A172 (cell line): ENCODE measurements at places on chromosomes 6 and 20. TPM values are rescaled to one million over a fixed set of nuclear protein-coding genes. Genes with fewer than 3 reads are reported as not detected.
A peak's percentile ranks its signal among the peaks of the same experiment; 100 is the strongest.

- DNase-seq, result peak; percentile 32
Observed at GRCh38 chr6:34391786-34392496, 528 bp downstream of the NUDT3 start.

- no peak for DNase-seq
Observed at GRCh38 chr6:107144666-107145065, 29.4 kb upstream of the BEND3 start.

DNA sequence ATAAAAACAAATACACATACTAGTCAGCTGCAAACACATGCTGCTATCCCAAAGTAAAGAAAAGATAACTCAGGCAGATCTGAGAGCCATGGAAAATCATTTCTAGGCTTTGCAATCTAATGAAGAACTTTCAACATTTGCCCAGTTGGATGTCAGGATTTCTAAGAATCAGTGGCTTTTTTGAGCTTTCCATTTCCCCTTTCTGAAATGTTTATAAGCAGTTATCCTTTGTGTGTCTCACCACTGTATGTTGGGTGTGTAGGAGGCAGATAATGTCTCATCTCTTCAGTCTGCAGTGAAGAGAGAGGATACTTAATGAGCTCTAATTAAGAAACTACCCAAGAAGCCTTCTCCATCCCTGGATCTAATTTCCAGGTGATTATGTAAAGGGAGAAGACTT, 43.6 kb downstream of the RGS17 start:
- no peak for DNase-seq

DNA sequence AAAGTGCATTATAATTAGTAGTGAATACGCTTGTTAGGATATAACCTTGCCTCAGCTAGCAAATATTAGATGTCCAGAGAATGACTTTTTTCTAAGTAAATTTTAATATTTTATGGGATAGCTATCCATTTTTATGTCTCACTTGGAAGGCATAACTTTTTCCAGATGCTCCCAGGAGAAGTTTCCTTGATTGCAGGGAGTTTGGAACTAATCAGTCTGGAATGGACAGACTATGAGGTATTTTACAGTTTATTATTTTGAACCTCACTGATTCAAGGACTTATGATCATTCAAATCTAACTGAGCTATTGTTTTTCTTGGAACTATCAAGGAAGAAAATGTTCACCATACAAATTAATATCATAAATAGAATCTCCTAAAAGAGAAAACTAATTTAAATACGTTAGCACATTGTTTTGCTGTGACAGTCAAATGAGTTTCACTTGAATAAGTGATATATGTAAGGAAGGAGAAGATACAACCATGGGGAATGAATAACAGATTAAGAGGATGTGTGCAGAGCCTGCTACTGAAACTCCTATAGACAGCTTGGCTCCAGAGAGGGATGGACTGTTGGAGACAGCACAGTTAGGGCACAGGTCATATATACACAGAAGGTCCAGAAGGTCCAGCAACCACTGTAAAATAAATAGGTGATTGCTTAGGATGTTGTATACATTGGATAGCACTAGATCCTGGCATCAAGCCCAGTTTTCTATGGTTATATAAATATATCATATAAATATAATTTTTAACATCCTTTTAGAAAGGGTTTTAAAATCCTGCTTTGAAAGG, 20.6 kb upstream of the LCA5 start:
- no peak for DNase-seq

DNA sequence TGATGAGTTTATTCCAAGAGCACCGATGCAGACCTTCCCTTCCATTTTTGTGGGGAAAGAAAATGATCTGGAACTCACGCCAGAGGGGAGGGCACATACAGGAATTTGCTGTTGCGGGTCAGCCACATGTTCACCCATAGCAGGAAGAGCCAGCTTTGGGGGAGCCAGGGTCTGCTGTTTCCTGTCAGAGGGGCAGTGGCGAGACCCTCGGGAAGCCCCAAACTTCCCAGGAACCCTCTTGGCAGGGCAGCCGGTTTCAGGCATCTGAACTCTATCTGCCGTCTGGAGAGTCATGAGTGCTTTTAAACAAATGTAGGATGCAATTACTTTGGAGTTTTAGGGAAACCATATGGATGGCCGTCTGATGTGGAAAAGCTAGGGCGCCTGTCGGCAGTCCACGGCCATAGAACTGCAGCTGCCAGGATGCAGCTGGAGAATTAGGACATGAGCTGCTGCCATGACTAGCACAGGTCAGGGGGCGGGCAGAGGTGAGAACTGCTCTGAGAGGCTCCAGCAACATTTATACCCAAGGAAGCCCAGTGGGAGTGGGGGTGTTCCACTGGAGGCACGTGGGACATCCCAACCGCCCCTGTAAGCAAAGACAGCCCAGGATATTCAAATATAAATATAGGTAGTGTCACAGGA, 14.8 kb upstream of the SERPINB9 start:
- DNase-seq, result no peak

GRCh38 chr20:29300579-29301551, 1956.6 kb upstream of the DEFB115 start:
- DNase-seq, result no peak

DNA sequence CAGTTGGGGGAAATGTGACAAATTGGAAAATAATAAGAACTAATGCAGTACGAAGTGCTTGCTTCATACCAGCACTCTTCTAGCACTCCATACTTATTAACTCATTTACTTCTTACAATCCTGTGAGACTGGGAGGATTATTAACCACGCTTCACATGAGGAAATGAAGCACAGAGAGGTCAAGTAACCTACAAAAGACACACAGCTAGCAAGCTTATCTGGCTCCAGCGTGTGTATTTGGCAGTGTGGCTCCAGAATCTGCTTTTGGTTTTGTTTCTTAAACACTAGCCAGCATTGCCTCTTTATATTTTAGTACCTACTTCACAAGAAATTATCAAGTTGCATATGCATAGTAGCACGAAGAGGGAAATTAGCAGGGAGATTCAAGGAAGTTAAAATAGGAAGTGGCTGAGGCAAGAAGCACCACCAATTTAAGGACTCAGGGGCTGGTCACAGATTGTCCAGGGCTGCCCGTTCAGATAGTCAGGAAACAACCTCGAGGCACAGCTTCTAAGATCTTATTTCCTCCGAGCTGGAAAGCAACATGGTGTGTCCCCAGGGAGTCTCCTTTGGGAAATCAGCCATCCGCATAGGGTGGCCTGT, 302.7 kb upstream of the PRDM1 start:
- DNase-seq, result no peak

GRCh38 chr6:130432838-130433237, 67.0 kb downstream of the TMEM200A start:
- DNase-seq, result no peak

GRCh38 chr6:13923527-13924145, 1.1 kb upstream of the RNF182 start:
- no peak for DNase-seq

DNA sequence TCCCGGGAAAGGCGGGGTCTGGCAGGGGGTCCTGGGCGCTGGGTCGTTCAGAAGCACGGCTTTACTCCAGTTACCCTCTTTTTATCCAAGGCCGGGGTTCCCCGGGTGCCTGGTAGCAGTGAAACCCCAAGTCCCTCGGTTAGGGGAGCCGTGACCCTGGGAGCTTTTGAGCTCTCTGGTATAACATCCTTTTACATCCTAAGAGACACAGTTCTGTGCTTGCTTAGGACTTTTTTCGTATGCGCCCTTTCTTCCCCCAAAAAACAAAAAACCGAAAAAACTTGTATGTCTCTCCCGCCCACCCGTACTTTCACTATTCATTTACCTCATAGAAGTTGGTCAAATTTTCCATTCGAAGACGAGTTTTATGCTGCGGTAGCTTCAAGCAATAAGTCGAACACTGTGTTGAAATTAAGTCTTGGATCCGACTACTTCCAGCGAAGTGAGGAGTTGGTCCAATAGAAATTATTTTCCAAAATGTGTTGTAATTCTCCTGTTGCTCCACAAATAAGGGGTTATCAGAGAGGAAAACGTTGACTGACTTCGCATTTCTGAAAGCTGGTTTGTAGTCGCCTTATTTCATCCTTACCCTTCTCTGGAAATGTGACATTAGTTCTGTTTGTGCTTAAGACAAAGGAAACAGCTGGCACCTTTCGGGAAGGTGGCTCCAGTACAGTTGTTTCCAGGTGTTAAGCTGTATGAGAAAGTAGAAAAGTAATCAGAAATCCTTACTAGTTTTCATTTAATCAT, 816 bp upstream of the MAN1A1 start:
- DNase-seq, result peak; percentile 2

DNA sequence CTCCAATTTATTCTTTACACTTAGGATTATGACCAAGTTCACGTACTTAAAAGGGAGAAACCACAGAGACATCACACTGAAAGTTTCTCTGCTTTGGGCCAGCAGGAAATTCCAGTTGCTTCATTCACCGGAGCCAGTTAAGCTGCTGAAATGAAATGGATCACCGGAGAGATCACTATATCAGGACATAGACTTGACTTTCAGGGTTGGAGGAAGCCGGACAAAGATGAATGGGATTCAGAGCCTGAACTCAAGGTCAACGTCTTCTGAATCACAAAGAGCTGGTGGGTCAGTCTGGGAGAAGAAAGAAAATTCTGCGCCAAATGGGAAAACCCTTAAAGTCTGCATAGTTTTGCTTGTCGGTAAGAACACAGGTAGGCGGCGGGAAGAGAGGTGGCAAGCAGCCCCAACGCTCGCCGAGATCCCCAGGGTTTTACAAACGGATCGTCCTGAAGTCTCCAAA, 81.9 kb upstream of the CCDC28A start:
- peak; percentile 18 for DNase-seq

DNA sequence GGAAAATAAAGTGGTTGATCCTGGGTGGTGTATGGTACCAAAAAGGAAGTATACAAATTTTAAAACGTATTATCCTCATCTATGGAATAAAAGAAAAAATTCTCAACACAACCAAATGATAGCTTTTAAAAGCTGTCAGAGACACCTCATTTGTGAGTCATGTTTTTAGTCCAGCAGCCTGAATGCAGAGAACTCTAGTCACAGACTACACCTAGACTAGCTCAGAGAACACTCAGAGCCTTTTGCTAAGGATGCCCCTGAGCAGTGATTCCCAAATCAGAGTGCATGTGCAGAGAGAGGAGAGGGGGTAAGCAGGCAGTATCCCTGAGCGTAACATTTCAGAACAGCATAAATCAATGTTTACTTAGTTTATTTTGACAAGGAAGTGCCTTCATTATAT, 809.3 kb downstream of the HACE1 start:
- DNase-seq, result no peak

GRCh38 chr6:112752791-112753190, 405.7 kb downstream of the RFPL4B start:
- DNase-seq, result no peak

GRCh38 chr6:76644231-76644630, 571.8 kb upstream of the IMPG1 start:
- DNase-seq, result no peak

DNA sequence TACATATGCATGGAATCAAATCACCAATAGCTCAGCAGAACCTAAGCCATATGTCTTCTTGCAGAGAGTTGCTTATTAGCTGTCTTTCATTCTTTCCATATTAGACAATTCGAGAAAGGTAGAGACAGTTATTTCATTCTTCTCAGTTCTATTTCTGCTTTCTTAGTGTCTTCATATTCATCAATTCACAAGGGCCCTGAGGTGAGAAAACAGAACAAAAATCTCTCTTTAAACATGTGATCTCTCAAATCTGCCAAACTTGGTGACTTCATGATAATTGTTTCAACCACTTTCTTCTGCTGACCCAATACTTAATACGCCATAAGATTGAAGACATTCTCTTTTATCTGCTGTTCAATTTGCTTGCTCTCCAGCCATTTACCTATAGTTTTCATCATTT, 229.7 kb upstream of the MARCKS start:
- no peak for DNase-seq

DNA sequence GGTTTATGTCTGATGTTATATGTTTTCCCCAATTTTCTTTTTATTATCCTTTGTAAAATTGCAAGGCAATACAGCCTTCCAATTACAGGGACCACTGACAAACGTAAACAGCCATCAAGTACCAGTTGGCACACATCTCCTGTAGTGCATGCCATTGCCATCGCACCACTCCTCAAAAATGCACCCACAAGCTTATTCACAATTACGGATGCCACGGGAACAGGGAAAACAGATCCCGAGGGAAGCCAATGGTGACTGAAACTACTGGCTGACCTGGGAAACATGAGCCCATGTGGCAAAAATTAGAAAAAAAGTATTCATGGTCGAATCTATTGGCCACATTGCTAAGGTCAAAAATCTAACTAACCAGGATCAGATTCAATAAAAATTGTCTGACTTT, 395.2 kb downstream of the PAX1 start:
- no peak for DNase-seq

DNA sequence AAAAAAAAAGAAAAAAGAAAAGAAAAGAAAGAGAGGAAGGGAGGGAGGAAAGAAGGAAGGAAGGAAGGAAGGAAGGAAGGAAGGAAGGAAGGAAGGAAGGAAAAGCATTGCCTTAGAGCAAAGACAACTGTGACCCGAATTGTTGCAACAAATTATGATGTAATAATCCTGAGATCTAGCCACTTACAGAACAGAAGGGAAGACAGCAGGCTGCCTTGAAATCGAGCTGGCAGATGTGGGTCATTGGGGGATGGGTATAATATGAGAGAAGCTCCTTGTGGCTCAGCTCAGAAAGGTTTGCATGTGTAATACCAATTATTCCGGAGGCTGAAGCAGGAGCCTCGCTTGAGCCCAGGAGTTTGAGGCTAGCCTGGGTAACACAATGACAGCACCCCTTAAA, 208.1 kb upstream of the PROKR2 start:
- no peak for DNase-seq

GRCh38 chr6:41047745-41048732, 5.0 kb upstream of the APOBEC2 start:
- no peak for DNase-seq

- no peak for DNase-seq
Observed at GRCh38 chr6:47174502-47175023, 132.4 kb upstream of the ADGRF1 start.

- no peak for DNase-seq
Observed at GRCh38 chr20:20297181-20297580, 70.7 kb upstream of the INSM1 start.

GRCh38 chr20:38209054-38209675, 44.1 kb upstream of the TGM2 start:
- no peak for DNase-seq

GRCh38 chr20:58459058-58459750, 56.0 kb downstream of the APCDD1L start:
- DNase-seq, result no peak

DNA sequence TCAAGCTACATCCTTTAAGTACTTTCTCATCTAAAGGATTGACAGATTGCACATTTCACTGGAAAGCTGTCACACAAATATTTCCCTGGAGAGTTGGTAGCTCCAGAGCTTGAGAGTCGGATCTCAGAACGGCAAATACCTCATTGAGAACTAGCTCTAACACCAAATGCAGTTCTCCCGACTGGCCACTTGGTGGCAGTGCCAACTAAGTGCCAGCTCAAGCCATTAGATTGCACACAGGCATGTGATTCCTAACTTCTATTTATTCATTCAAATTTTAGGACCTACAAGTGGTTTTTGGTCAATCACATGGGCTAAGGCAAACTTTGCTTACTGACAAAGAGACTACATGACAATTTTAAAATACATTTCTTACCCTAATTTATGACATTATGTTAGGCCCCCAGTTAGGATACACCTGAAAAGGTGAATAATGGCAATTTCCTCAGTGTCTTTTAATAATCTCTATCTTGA, 7.9 kb upstream of the MCHR2 start:
- DNase-seq, result peak; percentile 58

Gene GJA1
- total RNA-seq, result 59.4 and 65.3 TPM in 2 replicates

Gene LTB
- not detected in 2 replicates for total RNA-seq

Gene MOG
- total RNA-seq, result not detected in 2 replicates

Gene ENPP4
- total RNA-seq, result not detected in 2 replicates

Gene RNF39
- total RNA-seq, result not detected in 2 replicates

Gene TBX18
- total RNA-seq, result not detected in 2 replicates

Gene RAET1L
- total RNA-seq, result 0.69 TPM in 1 of 2 replicates, not detected in the other

Gene ABCF1
- 45.6 and 45.7 TPM in 2 replicates for total RNA-seq

Gene GNMT
- total RNA-seq, result 0.24 TPM in 1 of 2 replicates, not detected in the other

Gene GINS1
- 42.6 and 48.4 TPM in 2 replicates for total RNA-seq

Gene PCSK2
- total RNA-seq, result not detected in 2 replicates
